ENCODE measurements at places on chromosomes 4 and X.

DNA sequence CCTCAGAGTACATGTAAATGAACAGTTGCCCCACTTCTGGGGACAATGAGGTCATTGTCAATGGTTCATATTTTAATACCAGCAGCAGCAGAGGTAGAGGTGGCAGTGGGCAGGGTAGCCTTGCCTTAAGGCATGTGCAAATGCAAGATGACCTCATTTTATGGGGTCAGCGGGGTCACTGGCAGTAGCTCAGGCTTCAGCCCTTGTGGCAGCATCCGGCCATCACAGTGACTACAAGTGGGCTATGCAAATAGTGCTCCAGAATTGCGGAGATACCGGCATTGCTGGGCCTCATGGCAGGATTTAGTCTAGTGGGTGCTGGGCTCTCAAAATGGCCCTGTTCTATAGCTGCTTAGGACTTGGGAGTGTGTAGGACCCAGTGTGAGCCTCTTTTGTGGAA is 144.7 kb downstream of the FAM47A start:
- no peak for DNase-seq

DNA sequence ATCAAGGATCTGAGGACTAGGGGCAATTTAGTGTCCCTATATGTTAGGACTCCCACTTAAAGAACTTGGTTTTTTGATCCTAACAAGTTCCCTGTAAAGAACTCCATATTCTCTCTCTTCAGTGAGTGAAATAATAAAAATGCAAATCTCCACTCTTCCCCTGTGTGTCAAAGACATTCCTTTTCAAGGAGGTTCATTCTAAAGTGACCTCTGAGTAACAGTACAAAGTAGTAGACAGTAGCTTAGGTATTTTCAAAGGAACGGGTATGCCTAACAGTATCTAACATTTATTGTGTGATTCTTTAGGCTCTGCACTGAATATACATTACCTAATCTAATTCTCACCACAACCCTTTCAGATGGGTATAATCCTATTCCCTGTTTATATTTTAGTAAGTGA is 58.4 kb upstream of the SCOC start:
- DNase-seq = no peak

DNA sequence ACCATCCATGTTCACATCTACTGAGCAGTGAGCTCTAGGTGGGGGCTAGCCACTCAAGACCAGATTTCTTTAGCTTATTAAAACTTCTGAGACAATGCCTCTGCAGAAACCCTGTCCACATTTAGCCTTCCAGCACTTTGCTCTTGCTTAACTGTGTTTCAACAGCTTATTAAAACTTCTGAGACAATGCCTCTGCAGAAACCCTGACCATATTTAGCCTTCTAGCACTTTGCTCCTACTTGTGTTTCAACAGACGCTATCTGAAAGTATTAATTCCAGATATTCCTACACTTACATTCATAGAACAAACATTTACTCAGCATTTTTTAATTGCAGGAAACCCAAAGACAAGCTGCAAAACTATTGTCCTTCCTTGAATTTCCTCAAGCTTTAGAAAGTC is 91.9 kb downstream of the SEL1L3 start:
- DNase-seq = no peak

GRCh38 chr4:77662396-77662795 is 56.8 kb downstream of the CXCL13 start:
- no peak for DNase-seq
